ENCODE measurements at places on chromosomes 6 and 20. TPM values are rescaled to one million over a fixed set of nuclear protein-coding genes. Genes with fewer than 3 reads are reported as not detected.

GRCh38 chr6:156017838-156018237 lies 562.2 kb upstream of the NOX3 start:
- H3K36me3 ChIP-seq: no peaks in the 10 kb centered on the region
- no peak for DNase-seq
- H3K27me3 ChIP-seq: no peaks in the 10 kb centered on the region
- H3K4me3 ChIP-seq: no peak overlapping the region
- no peak overlapping the region for H3K27ac ChIP-seq

GRCh38 chr6:73058736-73059135 lies 166.6 kb downstream of the KHDC1L start:
- H3K27me3 ChIP-seq: no peaks in the 10 kb centered on the region
- H3K36me3 ChIP-seq: no peaks in the 10 kb centered on the region

Gene C6orf132
- polyA plus RNA-seq: 30.7 TPM

DNA sequence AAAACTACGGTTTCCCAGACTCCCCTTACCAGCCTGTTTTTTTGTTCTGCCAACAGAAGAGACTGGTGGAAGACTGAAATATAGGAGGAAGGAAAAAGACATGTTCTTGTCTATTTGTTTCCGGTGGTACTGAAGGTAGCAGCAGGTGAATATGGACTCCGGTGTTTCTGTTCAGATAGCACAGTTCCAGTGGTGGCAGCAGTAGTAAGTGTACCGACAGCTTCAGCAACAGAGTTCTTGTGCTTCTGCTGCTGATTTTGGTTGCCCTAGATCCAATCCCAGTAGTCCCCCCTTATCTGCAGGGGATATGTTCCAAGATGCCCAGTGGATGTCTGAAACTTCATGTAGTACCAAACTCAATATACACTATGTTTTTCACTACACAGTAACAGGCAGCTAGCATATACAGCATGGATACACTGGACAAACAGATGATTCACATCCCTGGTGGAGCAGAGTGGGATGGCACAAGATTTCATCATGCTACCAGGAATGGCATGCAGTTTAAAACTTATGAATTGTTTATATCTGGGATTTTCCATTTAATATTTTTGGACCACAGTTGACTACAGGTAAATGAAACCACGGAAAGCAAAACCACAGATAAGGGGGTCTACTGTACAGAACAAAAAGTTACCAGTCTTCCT lies 301.8 kb downstream of the BTBD9 start:
- no peak overlapping the region for H3K27ac ChIP-seq
- H3K4me1 ChIP-seq: no peaks in the 10 kb centered on the region
- no peaks in the 10 kb centered on the region for H3K36me3 ChIP-seq

Measured in aorta (tissue), 5 donors.